ENCODE measurements at places on chromosomes 6 and 20.

DNA sequence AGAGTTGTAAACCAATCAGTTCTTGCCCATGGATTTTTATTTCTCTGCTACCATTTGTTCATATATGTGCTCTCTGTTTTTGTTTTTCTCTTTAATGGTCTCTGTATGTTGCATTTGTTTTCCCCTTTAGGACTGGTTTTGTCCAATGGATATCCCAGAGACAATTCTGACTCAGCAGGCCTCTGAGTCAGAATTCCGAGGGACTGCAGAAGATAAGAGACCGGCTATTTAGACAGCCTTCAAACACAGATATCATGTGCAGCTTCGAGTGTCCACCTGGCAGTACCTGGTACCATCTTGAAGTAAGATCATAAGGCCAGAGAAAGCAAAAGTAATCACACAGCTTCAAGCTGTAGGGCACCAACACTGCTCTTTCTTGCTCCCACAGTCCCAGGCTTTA is 125.5 kb downstream of the ELOVL4 start:
- peak; percentile 18 for DNase-seq

- peak; percentile 74 for DNase-seq
Observed at GRCh38 chr20:33667676-33668465, 1.1 kb downstream of the ACTL10 start.

DNA sequence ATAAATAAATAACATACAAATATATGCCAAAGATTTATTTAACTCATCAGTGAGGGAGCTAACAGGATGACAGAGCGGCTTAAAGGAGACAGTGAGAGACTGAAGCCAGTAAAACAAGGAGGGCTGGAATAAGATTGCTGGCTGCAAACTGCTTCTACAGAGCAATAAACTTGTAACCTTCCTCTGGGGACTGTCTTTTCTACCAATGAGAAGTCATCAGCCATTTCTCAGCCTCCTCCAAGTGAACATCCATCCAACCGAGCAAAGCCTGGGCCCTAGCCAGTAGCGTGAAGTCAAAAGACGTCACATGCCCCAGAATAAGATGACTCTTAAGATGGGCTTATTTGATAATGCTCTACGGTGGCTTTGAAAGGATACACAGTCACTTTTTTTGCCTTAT is 42.5 kb downstream of the CPXM1 start:
- DNase-seq, result no peak

GRCh38 chr20:22581437-22582385 is 2.7 kb downstream of the FOXA2 start:
- no peak for DNase-seq

DNA sequence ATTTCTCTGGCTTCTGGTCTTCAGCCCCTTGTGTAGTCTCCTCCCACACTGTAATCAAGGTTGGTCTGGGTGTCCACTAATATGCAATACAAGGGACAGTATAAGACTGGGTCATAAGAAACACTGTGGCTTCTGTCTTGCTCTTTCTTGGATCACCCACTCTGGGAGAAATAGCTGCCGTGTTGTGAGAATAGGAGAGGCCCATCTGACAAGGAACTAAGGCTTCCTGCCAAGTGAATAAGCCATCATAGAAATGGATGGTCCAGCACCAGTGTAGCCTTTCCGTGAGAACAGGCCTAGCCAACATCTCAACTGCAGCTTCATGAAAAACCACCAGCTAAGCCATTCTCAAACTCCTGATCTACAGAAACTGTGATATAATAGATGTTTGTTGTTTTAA is 23.3 kb downstream of the BAG2 start:
- DNase-seq, result no peak

GRCh38 chr6:155787168-155787567 is 331.5 kb upstream of the NOX3 start:
- no peak for DNase-seq

- DNase-seq, result peak; percentile 82
Observed at GRCh38 chr6:3165631-3166534, 8.5 kb upstream of the TUBB2A start.

DNA sequence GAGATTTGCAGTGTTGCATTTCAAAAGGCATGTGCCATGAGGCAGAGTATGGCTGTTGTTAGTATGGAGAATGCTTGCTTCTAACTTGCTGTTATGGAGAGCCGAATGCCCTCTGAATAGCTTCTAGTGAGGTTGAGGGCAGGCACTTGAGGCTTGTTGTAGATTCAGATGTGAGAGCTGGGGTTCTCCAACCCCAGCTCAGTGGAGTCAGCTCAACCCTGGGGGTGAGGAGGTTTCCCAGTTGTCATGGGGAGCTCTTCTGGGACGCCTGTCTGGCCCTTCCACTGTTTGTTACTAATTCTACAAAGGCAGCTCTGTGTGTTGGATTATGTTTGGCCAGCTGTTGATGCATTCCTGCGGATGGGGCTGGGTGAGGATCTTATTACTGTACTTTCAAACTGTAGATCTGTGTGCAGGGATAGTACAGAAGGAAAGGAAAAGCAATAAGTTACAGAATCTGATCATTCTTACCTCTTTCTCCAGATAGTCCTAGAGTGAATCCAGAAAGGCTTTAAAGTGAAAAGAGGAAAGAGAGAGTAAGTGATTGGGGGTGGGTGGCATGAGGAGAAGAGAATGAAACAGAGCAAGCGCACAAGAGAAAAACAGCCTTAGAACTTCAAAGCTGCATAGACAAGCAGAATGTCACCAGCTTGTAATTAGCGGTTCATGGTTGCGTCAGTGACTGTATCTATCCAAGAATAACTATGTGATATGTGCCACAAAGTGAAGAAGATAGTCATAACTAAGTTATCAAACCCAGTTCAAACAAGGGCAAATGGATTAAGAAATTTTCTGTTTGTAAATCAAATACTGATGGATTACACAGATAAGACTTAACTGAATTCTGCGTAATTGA is 148.7 kb downstream of the PRL start:
- peak; percentile 84 for DNase-seq

GRCh38 chr6:148037496-148037895 is 305.1 kb upstream of the SASH1 start:
- peak; percentile 39 for DNase-seq

- DNase-seq, result peak; percentile 81
Observed at GRCh38 chr6:22239261-22239921, 57.4 kb downstream of the PRL start.

DNA sequence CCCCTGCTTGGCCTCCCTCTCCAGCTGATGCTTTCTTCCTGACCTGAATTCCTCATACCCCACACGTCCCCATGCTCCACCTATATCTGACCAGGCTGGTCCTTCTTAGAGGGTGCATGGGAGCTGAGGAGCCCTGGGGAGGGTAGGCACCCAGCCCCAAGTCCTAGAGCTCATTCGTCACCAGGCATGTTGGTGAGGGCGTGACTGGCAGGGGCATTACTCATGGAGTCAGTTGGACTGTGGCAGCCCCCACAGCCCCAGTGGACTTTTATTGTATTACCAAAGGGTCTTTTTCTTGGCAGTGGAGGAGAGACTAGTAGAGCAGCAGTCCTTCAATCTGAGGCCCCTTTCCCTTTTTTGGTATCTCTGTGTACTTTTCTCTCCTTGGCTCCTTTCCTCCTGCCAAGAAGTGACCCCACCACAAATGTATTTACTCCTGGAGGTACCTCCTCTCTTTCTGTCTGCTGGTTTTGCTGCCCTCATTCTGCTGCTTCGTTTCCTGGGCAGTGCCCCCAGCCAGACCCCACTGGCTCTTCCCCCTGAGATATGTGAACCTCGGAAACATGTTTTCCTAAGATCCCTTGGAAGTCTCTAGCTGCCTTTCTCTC is 10.4 kb upstream of the SGK2 start:
- DNase-seq, result no peak
